Stimulated activated CD4-positive, alpha-beta T cell treated with anti-CD3 and anti-CD28 coated beads, Interleukin-12 subunit alpha, Interleukin-12 subunit beta, amount 100 ng/mL, for 4 hours (primary cell): ENCODE measurements at places on chromosomes 6 and 20.
A peak's percentile ranks its signal among the peaks of the same experiment; 100 is the strongest.

- no peak for DNase-seq
These were observed 361.6 kb downstream of the PHF3 start for GRCh38 chr6:63997221-63997620.

DNA sequence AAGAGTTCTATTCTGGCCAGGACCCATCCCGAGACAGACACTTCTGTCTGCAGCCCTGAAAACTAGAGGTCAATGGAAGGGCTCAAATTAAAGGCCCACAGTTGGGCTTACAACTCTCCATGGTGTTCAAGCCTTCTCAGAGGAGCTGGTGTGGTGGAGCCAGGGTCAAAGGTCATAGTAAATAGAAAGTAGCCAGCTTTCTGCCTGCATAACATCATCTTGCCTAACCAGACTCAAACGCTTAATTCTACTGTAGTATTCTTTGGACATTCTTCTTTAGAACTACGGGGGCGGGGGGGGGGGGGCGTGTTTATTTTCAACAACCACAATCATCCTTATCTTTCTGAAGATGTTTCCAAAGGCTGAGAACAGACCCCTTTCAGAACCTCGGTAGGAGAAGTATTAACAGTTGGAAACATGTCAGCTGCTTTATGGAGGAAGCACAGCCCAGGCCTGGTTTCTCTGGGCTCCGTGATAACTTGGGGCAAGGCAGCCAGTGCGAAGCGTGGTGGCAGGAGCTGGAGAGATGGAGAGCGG, 1.5 kb upstream of the RREB1 start:
- DNase-seq: peak; percentile 17

DNA sequence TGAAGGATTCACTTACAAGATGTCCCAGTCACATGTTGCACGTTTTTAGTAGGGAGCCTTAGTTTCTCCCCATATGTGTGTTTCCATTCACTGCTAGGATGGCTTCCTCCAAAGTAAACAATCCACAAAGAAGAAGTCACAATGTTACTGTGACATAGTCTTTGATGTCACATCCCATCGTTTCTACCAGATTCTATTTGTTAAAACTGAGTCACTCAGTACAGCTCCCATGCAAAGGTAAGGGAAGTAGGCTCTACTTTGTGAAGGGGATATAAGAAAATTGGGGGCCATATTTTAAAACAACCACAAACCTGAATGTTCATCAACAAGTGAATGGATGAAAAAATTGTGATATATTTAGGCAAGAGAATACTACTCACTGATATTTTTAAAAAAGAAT, at the start of the genes OR11A1 and OR2H1:
Gene OR11A1 (minus strand): TSS at position 101 of the 400 bp plus-strand sequence. CDS start 29,430 bp downstream, outside the sequence.
Gene OR2H1 (plus strand): TSS at position 185 of the 400 bp plus-strand sequence. CDS start 4,615 bp downstream, outside the sequence.
- DNase-seq: no peak

- DNase-seq: no peak
These were observed 49.0 kb downstream of the AFG1L start for GRCh38 chr6:108343894-108344293.

GRCh38 chr6:149194820-149195558, 122.5 kb upstream of the TAB2 start:
- DNase-seq: no peak

- DNase-seq: no peak
These were observed 818.5 kb upstream of the FLRT3 start for GRCh38 chr20:15155848-15156401.

DNA sequence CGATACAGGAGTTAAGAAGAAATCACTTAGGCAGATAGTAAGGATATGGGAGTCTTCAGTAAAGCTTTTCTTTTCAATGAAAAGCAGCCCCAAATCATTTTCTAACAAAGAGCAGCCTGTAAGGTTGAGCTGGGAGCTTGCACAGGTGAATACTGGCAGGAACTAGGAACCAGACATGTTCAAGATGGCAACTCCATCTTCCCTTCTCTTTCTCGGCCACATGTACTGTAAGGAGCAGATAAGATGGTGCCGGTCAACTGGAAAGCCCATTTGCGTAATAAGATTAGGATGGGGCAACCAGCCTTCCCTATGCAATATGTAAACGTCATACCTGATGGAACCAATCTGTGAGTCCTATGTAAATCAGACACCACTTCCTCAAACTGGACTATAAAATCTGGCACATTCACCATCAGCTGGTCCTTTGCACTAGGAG, 46.2 kb upstream of the RNGTT start:
- no peak for DNase-seq

DNA sequence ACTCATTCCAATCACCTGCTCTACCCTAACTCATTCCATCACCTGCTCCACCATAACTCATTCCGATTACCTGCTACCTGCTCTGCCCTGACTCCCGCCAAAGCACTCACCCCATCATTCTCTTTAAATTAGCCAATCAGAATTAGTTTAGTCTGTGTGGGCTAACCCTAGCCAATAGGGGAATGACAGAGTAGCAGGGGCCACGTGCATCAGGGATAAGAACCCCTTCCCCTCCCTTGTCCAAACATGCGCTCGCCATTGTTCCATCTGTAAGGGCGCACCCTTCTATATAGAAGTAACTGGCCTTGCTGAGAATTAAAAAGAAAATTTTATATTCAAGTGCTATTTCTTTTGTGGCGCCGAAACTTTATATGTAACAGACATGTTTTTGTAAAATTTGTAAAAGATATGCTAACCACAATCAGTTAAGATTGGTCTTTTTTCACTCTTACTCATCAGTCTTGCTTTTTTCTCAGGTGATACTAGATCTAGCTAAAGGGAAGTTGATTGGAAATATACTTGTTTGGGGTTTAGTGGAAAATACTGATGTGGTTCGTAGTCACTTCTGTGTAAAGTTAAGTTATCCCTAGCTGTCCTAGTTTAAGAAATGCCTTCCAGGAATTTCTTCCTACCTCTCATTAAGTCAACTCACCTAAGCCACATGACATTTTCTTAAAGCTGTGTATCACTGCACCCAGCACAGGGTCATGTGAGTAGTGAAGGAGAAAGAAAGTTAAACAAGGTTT, 16.5 kb downstream of the RTN4IP1 start:
- no peak for DNase-seq

DNA sequence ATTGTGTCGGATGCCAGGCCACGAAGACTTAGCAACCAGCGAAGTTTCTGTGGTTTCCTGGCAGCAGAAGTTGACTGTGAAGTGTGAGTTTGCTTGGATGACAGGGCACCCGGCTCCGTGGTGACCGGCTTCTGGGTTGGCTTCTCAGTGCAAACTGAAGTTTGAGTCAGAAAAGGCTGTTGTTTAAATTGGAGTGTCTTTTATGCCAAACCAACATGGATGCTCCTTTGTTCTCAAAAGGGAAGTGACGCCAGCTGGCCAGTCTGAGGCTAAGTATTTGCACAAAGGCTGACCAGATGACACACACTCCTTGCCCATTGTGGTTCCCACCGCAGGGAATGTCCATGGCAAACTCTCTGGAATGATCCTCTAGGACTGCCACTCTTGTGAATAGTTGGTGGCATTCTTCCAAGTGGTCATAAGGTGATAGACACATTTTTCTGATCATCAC, 164.8 kb upstream of the QKI start:
- no peak for DNase-seq

- DNase-seq: no peak
These were observed 132.4 kb downstream of the DTNBP1 start for GRCh38 chr6:15530411-15530810.

GRCh38 chr6:117564681-117565080, 37.6 kb downstream of the GOPC start:
- no peak for DNase-seq

DNA sequence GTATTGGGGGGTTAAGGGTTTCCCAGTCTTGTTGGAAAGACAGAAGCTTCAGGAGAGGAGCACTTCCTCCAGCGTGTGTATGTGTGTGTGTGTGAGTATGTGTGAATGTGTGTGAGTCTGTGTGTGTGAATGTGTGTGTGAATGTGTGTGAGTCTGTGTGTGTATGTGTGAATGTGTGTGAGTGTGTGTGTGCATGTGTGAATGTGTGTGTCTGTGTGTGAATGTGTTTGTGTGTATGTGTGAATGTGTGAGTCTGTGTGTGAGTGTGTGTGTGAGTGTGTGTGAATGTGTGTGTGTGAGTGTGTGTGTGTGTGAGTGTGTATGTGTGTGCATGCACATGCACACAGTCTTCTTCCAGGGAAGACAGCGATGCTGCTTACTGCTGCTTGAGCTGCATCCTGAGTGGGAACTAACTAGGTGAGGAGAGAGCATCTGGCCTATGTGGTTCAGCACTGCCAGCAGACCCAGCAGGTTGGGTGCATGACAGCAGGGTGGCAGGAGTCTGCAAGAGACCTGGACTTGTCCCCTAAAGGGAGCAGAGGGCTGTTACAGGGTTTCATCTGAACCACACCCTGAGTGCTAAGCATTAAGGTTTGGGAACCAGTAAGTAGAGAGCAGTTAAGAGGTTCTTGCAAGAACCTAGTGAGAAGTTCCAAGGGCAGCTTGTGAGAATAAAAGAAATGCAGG, 22.7 kb upstream of the CCND3 start:
- DNase-seq: no peak

- no peak for DNase-seq
These were observed 107.0 kb upstream of the OGFRL1 start for GRCh38 chr6:71181565-71181964.

DNA sequence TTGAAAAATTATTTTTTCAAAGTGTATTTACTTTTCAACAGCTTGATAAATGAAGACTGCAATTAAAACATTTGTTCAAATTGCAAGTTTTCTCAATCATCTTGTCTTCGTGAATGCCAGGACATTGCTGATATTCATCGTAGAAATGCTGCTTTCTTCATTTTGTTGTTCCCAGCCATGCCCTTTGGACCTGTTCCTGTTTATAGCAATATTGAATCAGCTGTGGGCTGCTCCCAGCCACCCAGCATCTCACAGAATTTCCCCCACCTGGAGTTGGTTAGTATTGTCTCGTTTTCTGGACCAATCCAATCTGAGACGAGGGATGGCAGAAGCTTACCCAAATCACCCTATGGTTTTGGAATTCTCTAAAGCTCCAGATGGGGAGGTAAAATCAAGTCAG, 40.8 kb downstream of the SLC22A2 start:
- DNase-seq: no peak

DNA sequence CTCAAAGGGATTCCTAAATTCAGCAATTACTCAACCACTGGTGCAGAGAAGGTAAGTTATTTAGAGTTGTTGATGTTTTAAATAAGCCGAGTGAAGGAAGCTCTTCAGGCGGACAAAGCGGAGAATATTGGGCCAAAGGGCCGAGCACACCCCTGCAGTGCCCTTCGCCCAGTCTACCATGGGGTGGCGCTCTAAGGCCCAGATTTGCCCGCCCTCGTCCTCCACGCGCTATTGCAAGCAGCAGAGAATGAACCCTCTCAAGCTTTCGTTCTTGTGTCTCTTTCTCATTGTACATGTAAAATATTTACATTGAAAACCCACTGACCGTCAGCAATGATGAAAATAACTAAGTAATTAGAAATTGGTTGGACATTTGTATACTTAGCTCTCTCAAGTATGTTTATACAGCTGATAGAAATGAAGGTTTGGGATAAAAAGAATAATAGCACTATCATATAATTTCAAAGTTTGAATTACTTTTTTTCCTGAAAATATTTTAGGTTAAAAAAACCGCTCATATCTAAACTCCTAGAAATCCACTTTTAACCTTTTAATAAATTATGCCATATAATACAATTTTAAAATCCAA, 195.0 kb upstream of the CEP162 start:
- no peak for DNase-seq

DNA sequence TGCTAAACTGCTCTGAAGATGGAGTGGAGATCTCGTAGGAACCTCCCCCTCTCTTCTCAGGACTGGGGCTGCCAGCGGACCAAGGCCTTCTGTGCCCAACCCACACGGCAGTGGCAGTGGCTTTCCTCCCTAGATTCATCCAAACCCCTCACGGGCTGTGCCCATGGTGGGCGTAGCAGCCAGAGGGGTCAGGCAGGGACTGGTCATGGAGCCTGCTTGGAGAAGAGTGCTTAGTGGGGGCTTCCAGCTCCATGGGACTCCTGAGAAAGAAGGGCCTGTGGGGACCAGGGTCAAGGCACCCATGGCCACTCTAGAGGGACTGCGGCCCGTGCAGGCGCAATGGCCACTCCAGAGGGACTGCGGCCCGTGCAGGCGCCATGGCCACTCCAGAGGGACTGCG, 86.6 kb downstream of the TAF4 start:
- no peak for DNase-seq

DNA sequence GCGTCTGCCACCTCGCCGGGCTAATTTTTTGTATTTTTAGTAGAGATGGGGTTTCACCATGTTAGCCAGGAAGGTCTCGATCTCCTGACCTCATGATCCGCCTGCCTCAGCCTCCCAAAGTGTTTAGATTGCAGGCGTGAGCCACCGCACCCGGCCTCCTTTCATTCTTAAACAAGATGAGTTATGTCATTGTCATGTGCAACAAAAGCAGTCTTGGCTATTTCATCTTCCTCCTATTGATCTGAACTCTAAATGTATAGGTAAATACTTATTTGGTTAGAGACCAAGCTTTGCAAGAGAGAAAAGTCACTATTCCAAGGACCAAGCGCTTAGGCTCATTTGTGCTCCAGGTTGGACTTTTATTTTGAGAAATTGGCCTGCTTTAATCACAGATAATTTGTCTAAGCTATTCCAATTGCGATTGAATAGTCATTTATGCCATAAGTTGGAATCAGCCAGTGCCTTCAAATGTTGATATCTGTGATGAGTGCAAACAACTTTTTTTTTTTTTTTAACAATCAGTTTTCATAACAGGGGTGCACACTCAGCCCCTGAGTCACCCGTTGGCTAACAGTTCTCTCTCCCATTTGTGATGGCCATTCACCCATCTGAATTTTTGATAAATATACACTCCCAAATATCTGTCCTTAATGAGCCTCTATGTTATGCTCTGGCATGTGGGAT, 167.3 kb downstream of the BCAS1 start:
- DNase-seq: no peak

DNA sequence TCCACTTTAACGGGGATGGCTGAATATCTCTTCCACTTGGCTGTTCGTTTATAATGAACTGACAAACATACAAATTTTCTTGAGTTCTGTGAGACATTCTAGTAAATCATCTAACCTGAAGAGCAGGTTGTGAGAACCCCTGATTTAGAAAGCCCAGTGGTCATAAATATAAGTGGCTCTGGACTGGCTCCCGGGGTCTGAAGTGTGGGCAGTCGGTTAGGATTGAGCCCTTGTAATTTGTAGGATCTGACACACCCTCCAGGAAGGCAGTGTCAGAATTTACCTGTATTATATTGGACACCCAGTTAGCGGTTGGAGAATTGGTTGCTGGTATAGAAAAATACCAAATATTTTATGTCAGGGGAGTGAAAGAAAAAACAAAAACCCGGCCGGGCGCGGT, 6.8 kb upstream of the GMEB2 start:
- no peak for DNase-seq

GRCh38 chr20:41072190-41072863, 43.7 kb downstream of the TOP1 start:
- no peak for DNase-seq

GRCh38 chr6:130882370-130882769, 55.2 kb downstream of the SMLR1 start:
- DNase-seq: no peak

GRCh38 chr6:32086661-32087573, 22.2 kb downstream of the TNXB start:
- DNase-seq: no peak

DNA sequence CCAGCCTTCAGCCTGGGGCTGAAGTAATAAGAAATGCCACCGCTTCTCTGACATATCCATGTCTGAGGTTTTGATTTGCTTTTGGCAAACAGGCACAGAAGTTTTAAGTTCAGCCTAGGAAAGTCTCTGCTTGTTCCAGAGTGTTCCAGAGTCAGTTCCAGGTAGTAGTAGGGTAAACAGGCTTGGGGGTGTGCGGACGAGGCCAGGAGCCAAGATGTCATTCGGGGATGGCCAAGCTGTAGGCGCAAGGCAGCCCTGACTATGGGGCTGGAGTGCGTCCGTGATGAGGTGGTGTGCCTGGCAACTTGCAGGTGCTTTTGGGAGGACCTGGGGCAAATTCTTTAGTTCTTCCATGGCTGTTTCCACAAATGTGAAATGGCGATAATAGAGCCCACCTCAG, 60.3 kb downstream of the IRF4 start:
- DNase-seq: no peak
